CD4-positive, alpha-beta T cell treated with Interleukin-6 for 4 hours (primary cell): ENCODE measurements at places on chromosomes 11 and 22.
A peak's percentile ranks its signal among the peaks of the same experiment; 100 is the strongest.

- DNase-seq: no peak
These were observed 2.9 kb upstream of the RFPL1 start for GRCh38 chr22:29435236-29436136.

DNA sequence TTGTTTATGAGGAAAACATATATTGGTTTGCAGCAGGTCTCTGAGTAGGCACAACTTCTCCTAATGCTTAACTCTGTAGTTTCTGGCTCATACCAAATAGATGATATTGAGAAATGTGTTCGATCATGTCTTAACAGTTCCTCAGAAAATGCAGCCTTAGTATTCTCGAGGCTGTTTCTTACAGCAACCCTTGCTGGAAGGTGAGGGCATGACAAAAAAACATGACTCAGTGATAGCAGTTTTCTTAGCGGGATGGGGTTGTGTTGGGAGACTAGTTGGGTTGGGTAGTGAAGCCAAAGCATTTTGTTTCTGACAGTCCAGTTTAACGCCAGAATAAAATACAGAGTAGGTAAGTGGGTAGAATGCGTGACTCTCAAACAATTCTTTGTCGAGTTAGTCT lies 94.7 kb upstream of the PARVA start:
- no peak for DNase-seq

- DNase-seq: no peak
These were observed 2.0 kb downstream of the KDM2A start for GRCh38 chr11:67120881-67121710.

GRCh38 chr11:77151804-77152509 lies 23.9 kb downstream of the MYO7A start:
- peak; percentile 42 for DNase-seq

DNA sequence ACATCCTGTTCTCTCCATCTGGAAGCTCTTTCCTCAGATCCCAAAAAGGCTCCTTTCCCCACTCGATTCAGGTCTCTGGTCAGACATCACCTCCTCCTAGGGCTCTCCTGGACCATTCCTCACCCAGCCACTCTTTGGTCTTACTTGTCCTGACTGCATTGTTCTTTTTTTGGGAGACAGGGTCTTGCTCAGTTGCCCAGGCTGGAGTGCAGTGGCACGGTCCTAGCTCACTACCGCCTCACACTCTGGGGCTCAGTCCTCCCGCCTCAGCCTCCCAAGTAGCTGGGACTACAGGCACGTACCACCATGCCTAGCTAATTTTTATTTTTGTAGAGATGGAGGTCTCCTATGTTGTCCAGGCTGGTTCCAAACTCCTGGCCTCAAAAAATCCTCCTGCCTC lies 2.2 kb upstream of the CORO1B start:
- DNase-seq: no peak

DNA sequence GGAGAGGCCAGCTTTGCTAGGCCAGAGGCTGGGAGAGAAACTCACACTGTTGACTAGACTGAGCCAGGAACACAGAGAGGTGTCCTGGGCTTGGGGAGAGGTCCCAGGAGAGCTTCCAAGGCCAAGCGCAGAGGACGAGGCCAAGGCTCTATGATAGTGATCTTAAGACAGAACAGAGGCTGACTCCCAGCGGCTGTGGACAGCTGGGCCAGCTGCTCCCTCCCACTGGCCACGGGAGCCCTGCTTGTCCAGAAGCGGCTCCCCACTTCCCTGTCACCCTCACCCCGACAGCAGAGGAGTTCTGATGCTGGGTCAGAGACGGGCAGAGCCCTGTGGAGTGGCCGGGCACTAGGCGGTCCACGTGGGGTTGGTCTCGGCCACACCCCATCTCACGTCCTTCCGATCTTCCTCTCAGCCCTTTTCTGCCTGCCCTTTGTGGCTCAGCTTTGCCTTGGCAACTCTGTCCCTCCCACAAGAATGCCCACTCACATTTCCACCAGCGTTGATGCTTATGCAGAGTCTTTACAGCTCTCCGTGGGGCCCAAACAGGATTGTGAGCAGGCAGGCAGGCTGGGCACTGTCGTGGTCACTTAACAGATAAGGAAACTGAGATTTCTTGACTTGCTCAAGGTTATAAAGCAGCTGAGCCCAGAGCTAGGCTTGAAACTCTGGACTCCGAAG lies 68.2 kb downstream of the FBXO7 start:
- DNase-seq: no peak

GRCh38 chr11:120648771-120649170 lies 137.2 kb downstream of the GRIK4 start:
- no peak for DNase-seq

DNA sequence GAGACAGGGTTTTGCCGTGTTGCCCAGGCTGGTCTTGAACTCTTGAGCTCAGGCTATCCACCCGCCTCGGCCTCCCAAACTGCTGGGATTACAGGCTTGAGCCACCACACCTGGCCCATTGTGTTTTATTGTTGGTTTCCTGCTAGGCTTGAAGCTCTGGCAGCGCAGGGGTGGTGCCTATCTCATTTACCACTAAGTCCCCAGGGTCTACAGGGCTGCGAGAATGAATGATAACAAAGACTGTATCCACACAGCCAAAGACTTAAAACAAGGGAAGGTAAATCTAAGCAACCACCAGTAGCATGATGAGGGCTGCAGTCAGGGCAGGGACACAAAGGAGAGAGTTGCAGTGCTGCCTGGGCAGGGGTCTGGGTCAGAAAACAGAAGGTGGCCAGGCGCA lies 37.3 kb upstream of the XBP1 start:
- DNase-seq: no peak

GRCh38 chr11:10526974-10527918 lies 13.7 kb downstream of the RNF141 start:
- peak; percentile 3 for DNase-seq

GRCh38 chr11:12070446-12071267 lies 39.7 kb upstream of the MICAL2 start:
- DNase-seq: no peak

DNA sequence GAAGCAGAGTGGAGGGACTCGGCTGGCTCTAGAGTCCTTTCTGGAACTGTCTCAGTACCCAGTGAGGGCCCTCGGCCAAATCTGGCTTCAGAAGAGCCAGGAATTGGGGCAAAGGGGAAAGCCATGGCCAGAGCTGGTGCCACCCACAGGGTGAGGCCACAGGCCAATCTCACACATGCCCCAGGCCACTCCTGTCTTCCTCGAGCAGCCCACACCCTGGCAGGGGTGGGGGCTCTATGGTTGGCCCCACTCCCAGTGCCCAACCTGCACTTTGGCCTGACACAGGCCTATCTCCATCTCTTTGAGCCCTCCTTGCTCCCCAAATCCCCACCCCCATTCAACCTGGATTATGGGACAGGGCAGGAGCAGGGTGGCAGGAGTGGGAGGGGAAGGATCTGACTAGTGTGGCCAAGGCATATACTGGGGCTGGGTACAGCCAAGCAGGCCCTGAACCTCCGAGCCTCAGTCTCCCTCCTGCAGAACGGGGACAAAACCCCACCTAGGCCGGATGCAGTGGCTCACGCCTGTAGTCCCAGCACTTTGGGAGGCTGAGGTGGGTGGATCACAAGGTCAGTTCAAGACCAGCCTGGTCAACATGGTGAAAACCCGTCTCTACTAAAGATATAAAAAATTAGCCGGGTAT lies 6.9 kb downstream of the TST start:
- DNase-seq: no peak

DNA sequence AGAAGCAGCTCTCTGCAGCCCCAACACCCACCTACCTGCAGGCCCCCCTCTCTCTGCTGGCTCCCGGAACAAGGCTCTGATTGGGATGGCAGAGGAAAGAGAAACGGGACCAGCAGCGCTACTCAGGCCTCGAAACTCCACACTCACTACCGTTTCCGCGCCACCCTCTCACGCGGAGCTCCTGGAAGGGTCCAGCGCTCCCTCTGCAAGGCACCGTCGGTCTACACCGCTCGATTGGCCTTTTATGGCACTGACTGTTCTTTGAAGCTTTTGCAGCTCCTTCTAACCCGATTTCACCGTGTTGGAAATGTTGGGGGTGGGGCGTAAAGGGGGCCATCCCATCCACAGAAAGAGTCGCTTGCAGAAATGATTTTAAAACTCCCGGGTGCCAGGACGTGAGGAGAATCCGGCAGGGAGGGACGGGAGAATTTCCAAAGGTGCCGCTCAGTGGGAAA lies 323 bp upstream of the PANX1 start:
- DNase-seq: no peak

GRCh38 chr11:9689721-9690120 lies 25.8 kb downstream of the SWAP70 start:
- no peak for DNase-seq

DNA sequence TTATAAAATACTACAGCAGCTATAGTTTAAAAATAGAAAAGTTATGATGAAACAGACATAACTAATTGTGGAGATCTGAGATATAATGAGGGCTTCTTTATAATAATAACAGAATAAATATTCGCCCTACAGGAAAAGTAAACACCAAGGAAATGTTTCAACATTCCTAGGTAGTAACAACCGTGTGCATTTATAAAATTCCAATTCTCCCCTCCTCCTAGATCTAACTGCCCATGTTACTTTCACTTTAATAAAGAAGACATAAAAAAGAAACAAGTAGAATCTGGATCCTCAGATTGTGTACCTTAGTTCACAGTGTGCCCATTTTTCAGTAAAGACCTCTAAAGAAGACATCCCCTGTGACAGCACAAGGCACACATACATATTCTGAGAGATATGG lies 57.8 kb upstream of the MN1 start:
- DNase-seq: no peak

- DNase-seq: no peak
These were observed 86.0 kb downstream of the INSC start for GRCh38 chr11:15200696-15201095.

- no peak for DNase-seq
These were observed 42.5 kb downstream of the CERK start for GRCh38 chr22:46695346-46696228.

DNA sequence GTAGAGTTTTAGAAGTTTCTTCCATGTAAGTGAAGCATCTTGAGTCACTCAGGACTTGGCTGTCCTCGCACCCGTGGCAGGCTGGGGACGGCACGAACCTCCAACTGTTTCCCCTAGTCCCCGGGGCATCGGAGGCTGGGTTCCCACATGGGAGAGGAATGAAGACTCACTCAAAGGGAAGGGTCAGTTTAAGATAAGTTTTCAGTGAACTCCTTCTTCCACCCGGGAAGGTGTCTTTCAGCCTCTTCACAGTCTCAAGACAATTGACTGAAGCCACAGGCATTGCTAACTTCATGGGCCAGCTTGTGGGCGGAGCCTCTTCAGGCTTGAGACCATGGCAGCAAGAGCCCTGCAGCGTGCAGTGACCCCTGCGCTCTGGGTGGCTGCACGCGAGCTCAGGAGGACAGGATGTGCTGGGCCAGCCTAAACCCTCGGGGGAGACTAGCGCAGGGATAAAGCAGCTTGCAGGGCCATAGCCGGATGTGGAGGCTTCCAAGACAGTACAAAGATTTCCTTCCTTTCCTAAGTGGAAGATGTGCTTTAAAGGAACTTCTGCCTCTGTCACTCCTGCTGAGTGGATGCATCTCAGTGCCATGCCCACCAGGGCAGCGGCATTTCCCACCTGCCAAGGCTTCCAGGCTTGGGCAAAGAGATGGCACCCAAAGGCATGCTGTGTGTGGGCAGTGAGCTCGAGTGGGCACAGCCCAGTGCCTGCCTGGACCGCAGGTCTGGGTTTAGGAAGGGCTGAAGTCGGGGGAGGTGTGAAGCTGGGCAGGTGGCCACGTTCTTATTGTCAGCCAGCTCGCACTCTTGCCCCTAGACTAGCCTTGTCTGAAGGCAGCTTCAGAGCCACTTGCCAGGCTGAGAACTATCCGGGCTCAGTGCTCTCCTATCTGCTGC lies 32.9 kb downstream of the PPIL2 start:
- DNase-seq: no peak

GRCh38 chr22:43819421-43819921 lies 7.4 kb upstream of the EFCAB6 start:
- no peak for DNase-seq

- DNase-seq: peak; percentile 16
These were observed 102.4 kb upstream of the MTMR2 start for GRCh38 chr11:96026310-96026709.

GRCh38 chr11:134132808-134133207 lies 63.9 kb downstream of the JAM3 start:
- no peak for DNase-seq

DNA sequence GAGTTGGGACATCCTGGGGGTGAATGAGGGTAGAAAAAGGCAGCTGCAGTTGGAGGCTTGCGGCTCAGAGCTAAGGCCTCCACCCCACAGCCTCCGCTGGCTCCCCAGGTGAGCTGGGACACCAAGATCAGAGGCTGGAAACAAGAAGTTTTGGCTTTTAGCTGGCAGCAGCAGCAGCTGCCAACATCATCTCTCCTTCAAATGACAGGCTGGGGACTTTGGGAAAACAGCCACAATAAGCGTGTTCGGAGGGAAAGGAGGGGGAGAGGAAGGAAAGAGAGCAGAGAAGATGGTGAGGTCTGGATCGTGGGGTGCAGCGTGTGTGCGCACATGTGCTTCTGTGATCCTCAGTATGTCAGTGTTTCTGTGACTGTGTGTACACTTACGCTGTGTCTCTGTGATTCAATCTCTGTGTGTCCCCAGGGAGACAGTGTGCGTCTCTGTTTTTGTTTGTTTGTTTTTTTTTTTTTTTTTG lies 62.0 kb upstream of the RASD2 start:
- DNase-seq: no peak

DNA sequence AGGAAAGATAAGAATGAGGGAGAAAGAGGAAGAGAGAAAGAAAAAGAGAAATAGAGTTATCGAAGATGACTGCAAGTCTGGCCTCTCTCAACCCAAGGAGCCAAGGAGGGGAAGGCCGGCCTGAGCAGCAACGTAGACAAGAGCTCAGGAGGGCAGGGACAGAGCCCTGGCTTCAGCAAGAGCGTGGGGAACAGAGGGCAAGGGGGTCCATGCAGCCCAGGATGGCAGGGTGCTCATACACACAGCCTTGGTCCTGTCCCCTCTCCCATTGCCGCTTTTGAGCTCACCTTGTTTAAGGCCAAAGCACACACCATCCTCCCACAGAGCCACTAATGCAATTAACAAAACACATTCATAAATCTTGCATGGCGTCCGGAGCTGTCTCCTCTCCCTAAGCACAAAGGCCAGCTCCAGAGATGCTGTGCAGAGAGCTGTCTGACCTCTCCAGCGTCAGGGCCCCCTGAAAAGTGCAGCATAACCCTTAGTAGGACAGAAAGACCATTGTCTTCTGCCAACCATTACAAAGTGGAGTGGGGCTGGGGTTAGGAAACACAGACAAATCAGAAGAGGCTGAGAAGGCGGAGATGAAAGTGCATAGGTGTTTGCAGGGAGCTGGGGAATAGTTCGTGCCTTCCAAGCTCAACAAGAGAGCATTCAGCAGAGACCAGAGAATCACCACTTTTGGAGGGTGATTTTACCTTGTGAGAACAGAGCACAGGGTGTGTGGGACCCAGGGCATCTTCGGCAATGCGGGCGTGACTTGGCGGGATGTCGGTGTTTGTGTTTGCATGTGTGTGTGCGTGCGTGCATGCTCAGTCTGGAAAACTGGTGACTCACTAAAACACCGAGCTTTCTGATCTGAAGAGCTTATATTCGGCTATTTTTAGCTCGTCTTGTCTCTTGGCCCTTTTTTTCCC lies 28.2 kb upstream of the JAM3 start:
- no peak for DNase-seq
